ENCODE measurements at places on chromosomes 16 and 17.
A peak's percentile ranks its signal among the peaks of the same experiment; 100 is the strongest.

DNA sequence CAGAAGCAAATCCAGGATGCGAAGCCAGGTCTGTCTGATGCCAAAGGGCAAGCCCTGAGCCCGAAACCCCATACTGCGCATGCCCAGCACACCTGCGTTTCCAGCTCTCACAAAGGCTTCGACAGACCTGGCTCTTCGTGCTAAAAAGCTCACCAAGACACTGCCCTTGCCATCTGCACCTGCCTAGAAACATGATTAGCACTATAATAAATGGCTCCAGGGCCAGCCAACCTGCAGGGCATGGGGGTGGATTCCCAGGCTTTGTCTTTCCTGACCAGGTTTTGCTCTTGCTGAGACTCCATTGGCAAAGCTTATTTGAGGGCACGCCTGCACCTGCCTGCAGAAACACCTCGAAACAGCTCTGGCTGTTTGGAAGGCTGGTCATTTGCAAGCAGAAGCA is 14.4 kb upstream of the PLD6 start:
- DNase-seq: no peak

DNA sequence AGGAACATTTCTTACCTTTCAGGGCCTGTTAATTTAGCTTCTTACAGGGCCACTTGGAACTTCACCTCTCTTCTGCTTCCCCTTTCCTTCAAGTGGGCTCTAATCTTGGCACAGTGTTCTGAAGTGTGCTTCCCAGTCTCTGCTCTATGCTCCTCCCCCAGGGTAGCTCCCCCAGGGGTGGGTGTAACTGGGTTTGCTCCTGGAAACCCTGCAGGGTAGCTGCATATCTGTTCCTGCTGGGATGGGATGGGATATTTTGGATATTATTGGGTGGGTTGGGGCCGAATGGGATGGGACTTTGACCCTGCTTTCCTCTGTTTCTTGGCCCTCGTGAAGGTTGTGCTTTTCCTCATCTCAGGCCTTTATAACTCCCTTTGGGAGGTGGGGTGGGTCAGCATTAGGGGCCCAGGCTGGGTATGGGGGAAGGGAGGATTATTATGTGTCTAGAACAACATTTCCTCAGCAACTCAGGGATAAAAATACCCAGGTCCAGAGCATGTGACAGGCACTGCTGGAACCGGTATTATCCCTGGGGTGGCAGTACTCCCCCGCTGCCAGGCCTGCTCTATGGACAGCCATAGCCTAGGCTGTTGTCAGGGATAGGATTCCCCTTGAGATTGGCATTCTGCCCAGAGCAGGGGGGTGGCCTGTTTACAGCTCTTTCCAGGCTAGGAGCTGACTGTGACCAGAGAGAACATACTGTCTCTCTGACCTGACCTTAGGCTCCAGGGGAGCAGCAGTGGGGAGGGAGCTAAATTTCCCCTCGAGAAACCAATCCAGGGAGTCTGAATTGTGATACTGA is 5.0 kb downstream of the NFE2L1 start:
- no peak for DNase-seq

- peak; percentile 20 for DNase-seq
Measured at GRCh38 chr16:85613604-85614337, 649 bp downstream of the GSE1 start.

- no peak for DNase-seq
Measured at GRCh38 chr17:81428948-81429774, 33.9 kb downstream of the BAHCC1 start.

- no peak for DNase-seq
Measured at GRCh38 chr17:73510981-73511718, 133.1 kb downstream of the SDK2 start.

DNA sequence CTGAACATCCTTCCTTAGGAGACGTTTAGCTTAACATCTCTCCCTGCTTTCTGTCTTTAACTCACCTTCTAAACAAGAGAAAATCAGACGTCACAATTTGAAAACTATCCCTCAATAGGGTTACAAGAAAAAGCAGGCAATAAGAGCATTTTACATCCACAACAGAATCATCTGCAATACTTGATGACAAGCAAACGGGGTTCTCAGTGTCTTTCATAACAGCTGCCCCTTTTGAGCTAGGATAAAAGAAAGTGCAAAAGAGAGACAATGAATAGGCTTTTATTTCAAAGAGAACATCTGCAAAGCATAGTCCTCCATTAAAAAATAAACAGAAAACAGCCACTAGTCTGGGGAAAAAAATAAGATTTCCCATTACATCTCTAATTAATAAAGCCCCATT is 13.2 kb downstream of the XYLT1 start:
- DNase-seq: no peak

DNA sequence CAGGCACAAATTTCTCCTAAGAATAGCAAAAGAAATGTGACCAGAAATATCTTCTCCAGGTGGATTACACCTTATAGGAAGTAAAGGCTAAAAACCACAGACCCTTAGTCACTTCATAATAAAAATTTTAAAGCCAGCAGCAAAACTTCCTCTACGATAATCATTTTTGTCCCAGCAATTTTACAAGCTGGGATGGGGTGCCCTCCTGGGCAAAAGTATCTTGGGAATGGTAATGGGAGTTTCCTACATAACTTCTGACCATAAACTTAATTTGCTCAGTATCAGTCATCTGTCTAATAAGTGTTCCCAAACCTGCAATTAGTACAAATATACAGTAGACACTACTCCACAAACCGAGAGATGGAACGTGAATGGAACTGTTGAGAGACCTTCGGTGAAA is 3.0 kb downstream of the PHF12 start:
- DNase-seq: no peak

GRCh38 chr16:19578378-19578971 is 23.0 kb downstream of the VPS35L start:
- DNase-seq: no peak

DNA sequence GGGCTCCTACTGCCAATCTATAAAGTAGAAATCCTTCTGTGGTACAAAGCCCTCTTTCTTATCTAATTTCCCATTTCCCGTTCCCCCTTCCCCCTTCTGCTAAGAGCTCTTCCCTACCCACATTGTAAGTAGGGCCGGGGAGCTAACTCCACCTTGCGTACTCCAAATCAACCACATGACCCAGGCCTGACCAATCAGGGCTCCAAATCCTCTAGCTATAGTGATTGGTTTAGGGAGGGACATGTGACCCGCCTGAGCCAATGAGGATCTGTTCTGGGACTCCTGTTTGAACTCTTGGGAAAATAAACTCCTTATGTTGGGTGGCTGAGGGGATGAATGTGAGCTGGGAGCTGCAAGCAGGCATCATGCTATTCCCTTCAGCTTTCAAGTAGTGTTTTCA is 40.9 kb upstream of the MEOX1 start:
- DNase-seq: peak; percentile 26

DNA sequence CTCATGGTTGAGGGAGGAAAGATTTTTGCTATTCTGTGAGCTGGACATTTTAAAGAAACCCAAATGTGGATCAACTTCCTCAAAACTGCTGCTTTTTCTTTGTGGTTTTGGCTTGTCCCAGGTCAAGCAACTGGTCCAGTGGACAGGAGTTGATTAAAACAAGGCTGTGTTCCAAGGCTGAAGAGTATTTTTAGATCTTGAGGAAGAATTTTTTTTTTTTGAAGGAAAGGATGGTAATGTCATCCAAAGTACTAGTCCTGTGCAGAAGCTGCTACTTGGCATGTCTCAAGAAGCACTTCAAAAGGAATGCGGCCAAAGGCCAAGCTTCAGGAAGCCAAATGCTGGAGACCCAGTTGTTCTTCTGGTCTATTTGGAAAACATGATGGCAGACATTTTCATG is 8.0 kb upstream of the MYH2 start:
- no peak for DNase-seq

DNA sequence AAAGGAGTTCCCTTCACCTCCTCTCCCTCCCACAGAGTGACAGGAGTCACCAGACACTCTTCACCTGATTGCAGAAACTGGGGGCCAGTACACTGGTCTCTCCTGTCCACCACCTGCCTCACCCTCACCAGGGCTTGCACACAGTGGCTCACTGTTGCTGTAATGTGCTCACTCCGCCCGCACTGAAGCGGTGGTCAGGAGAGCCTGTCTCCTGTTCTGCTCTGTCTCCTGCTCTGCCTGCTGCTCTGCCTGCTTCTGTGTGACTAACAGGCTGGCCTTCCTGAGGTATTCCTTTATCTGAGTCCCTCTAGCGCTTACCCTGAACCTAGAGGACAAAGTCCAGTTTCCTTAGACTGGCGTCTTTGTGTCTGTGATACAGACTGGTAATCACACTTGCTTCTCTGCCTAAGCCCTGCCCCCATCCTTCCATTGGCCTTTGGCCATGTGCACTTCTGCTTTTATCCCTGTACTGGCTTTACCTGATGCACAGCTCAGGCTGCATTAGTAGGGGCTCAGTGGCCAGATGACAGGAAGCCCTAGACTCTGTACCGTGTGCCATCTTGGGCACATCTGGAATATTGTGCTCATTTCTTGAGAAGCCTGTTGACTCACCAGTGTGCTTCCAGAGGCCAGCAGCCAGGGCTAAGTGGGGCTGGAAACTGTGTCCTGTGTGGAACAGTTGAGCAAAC is 13.3 kb downstream of the PROCA1 start:
- peak; percentile 22 for DNase-seq

- no peak for DNase-seq
Measured at GRCh38 chr17:58601976-58602375, 87.5 kb upstream of the MTMR4 start.

- peak; percentile 37 for DNase-seq
Measured at GRCh38 chr17:80036715-80037477, 454 bp downstream of the CCDC40 start.

DNA sequence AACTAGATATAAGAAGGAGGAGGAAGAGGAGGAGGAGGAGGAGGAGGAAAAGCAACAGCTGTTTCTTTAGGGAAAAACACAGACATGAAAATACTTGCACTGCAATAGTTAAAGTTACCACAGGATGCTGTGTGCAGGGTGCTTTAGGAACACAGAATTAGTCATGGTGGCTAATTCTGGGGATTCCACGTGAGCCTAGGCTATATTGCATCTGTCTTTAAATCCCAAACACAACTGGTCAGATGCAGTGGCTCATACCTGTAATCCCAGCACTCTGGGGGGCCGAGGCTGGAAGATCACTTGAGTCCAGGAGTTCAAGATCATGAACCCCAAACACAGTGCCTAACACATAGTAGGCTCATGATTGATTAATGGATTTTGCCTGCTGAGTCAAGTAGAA is 155.3 kb upstream of the C16orf82 start:
- DNase-seq: no peak

DNA sequence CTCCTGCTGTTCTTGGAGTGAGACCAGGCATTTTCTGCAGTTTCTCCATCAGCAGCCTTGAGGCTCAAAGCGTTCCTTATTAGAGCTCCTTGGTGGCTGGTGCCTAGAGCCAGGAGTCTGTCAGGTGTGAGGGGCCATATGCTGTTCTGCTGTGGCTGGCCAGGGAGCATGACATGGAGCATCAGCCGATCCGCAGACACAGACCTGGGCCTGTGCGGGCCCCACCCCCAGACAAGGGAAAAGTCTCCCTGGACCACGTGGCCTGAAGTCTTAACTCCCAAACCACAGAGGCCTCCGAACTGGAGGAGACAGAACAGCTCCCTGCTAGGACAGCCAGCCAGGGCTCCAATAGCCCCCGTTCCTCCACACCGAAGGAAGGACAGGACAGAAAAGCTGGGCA is 162.7 kb upstream of the CIBAR2 start:
- DNase-seq: no peak

DNA sequence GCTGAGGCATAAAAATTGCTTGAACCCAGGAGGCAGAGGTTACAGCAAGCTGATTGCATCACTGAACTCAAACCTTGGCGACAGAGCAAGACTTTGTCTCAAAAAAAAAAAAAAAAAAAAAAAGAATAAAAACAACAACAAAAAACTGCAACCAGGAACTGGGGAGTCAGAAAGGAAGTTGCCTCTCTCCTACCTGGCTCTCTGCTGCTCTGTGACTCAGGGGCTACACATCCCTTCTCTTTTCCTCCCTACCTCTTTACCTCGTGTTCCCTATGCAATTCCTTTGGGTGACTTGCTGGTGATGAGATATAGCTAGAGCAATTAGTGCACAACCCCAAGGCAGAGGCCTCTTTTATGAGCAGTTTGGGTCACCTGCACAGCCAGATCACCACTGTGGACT is 95.9 kb downstream of the ABCC1 start:
- no peak for DNase-seq

DNA sequence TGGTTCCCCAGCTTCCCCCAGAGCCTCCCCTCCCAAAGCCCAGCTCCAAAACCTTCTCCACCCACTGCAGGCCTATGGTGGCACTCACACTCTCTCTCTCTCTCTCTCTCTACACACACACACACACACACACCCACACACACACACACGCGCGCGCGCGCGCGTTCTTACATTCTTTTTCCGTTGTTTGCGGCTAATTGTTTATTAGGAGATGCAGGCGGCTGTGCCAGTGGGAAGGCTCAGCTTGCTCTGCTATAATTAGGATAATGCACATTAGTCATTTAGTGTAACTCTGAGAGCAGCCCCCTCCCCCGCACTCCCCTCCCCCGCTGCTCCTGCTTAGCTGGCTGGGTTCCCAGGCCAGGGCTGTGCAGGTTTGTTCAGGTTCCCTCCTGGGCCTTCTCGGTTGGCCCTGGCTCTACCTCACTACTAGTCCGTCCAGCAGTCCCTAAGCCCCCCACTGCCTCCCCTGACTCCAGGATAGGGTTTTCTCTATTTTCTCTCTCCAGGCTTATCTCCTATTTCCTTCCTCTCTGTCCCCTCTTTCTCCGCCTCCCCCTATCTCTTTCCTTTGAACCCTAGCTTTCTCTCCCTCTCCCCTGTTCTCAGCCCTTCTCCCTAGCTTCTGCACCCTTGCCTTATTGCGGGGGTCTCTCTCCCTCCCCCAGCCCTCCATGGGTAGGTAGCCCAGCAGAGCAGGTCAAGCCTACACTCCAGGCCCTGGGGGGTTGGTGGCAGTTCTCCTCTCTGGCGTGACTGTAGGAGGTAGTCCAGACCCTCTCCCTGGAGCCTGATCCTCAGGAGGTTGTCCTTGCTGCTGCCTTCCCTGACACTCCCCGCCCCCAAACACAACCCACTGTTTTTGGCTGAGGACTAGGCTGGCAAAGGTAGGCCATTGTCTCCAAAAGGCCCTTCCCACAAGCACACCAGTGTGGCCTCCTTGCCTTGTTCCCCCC is 34.0 kb downstream of the TMEM132E start:
- DNase-seq: no peak

DNA sequence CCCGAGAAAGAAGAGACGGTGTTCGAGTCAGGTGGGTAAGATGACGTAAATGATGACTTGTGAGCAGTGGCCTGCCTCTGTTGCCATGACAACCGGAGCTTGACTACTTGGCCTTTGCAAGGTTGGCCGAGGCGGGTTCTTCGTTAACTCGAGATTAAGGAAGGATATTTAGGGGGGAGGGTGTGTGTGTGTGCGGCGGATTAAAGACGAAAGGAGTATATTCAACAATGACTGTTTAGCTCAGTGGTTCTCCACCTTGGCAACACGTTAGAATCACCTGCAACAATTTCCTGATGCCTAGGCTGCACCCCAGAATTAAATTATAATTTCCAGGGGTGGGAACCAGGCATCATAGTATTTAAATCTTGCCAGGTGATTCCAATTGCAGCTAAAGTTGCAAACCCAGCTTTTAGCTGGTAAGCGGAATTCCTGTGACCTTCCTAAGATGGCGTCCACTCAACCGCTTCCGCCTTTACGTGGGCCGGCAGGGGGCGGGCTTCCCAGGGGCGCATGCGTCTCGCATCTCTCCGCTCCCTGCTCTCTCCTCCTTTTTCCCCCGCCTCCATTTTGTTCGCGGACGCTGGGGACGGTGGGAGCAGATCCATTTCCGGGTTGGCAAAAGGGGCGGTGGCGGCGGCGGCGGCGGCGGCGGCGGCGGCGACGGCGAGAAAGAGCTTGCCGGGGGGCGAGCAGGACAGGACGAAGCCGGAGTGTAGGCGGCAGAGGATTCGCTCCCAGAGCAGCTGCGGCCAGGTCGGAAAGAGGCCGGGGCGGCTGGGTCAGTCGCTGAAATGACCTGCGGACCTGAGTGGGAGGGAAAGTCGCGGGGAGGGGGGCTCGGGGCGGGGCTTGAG is at the start of gene WIPF2:
Gene WIPF2 (plus strand): TSS at position 565 of the 854 bp plus-strand sequence. CDS start 37,156 bp downstream, outside the sequence.
- peak; percentile 98 for DNase-seq
